ENCODE measurements at places on chromosomes 16 and 17. TPM values are rescaled to one million over a fixed set of nuclear protein-coding genes. Genes with fewer than 3 reads are reported as not detected.

DNA sequence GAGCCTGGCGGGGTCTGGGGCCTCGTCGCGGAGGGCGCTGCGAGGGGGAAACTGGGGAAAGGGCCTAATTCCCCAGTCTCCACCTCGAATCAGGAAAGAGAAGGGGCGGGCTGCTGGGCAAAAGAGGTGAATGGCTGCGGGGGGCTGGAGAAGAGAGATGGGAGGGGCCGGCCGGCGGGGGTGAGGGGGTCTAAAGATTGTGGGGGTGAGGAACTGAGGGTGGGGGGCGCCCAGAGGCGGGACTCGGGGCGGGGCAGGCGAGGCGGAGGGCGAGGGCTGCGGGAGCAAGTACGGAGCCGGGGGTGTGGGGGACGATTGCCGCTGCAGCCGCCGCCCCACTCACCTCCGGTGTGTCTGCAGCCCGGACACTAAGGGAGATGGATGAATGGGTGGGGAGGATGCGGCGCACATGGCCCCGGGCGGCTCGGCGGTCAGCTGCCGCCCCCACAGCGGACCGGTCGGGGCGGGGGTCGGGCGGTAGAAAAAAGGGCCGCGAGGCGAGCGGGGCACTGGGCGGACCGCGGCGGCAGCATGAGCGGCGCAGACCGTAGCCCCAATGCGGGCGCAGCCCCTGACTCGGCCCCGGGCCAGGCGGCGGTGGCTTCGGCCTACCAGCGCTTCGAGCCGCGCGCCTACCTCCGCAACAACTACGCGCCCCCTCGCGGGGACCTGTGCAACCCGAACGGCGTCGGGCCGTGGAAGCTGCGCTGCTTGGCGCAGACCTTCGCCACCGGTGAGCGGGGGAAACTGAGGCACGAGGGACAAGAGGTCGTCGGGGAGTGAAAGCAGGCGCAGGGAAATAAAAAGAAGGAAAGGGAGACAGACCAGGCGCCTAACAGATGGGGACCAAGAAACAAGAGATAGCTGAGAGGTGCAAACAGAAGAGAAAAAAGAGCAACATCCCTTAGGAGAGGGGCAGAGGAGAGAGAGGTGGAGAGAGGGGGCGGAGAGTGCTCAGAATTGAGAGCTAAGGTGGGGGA, at the start of gene PNMT:
Gene PNMT (plus strand): TSS at position 509 of the 980 bp plus-strand sequence. CDS start 23 bp downstream, at position 532.
- peak; percentile 90 for DNase-seq

GRCh38 chr16:82808036-82808435, 181.3 kb downstream of the CDH13 start:
- no peak for DNase-seq

BICDL2 gene
- 17.5 TPM for total RNA-seq

DNA sequence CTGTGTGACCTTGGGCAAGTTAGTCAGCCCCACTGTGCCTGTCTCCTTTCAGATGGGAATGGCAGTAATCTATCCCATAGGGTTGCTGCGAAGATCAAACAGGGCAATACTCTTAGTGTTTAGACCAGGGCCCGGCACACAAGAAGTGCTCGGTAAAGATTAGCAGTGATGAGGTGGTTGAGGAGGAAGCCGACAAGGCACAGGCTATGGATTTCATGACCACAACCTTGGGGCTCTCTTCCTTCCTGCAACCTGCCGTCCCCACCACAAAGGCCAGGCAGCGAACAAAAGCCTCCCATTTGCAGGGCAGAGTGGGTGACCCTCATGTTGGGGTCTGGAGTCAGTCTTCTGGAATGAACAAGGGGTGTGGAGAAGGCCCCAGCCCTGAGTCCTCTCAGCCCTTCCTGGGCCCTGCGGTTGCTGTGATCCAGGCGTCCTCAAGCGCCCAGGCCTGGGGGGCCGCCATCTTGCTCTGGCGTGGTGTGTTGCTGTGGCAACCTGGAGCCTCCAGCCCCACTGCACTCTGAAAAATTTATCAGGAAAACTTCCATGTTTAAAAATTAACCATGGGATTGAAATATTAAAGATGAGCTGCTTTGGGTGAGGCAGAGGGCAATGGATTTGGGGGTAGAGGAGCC, 9.8 kb downstream of the ADAM11 start:
- DNase-seq: no peak

DNA sequence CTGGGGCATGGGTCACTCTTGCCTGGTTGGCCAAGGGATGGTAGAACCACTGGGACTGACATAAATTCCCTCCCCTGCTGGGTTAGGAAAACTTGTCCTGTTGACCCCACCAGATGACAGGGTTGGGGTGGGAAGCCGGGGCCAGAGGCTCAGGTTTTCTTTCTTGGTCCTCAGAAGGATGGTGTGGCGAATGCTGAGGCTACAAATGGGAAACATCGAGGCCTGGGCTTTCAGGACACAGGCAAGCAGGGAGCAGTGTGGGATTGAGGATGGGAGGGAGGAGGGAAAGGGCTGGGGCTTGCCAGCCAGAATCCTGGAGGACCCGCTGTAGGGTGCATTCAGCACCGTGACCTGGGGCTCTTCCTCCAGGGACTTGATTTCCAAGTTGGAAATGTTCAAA, 14.5 kb upstream of the PLEKHG4 start:
- no peak for DNase-seq

DNA sequence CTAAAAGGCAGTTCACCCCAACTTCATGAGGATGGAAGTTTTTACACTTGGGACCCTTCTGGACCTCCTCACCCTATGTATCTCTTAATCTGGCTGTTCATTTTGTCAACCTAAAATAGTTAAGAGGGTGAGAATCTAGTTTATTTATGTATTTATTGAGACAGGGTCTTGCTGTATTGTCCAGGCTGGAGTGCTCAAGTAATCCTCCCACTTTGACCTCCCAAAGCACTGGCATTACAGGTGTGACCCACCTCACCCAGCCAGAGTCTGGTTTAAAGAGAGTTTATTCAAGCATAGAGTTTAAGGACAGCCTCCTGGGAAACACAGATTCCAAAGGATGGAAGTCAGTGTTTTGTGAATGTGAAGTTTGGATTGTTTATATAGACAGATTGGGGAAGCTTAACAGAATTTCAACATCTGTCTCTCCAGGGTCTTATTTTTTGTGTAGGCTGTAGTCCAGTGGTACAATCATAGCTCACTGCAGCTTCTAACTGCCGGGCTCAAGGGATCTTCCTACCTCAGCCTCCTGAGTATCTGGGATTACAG, 8.0 kb upstream of the APPBP2 start:
- DNase-seq: no peak

DNA sequence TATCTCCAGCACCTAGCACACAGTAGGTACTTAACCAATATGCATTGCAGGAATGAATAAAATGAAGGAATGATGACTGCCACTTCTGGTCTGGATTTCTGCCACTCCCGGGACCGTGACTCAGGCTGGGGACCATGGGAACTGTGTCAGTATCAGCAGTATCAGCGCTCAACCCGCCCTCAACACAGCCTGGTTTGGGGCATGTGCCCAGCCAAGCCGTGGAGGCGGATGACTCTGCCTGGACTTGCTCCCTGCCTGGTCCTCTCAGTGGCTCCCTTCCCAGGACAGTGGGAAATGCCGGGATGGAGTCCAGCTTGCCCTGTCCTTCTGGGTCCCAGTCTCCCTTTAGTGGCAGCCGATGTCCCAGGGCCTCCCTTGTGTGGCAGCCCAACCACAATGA, 55.1 kb downstream of the SRCIN1 start:
- no peak for DNase-seq

DNA sequence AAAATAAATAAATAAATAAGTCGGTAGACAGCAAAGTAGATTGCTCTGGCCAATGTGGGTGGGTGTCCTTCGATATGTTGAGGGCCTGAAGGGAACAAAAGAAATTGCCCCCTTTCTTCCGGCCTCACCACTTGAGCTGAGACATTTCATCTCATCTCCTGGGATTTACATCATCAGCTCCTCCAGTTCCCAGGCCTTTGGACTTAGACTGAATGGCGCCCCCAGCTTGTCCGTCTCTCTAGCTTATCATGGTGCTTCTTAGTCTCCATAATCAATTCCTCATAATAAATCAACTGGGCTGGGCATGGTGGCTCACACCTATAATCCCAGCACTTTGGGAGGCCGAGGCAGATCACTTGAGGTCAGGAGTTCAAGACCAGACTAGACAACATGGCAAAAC, 13.8 kb upstream of the HAP1 start:
- DNase-seq: no peak

KRT16 gene
- total RNA-seq: not detected

GRCh38 chr16:81686391-81687130, 92.5 kb upstream of the PLCG2 start:
- no peak for DNase-seq

CPHXL2 gene
- not detected for total RNA-seq

- no peak for DNase-seq
Observed at GRCh38 chr16:57522960-57523359, 13.4 kb downstream of the CCDC102A start.

GRCh38 chr16:67526149-67526791, 2.4 kb upstream of the RIPOR1 start:
- no peak for DNase-seq

RANGRF gene
- total RNA-seq: 15.8 TPM

All from GM23338 (cell line).